ENCODE measurements at places on chromosomes 13 and 19. TPM values are rescaled to one million over a fixed set of nuclear protein-coding genes. Genes with fewer than 3 reads are reported as not detected.

LHB gene
- not detected for total RNA-seq

ZNF296 gene
- total RNA-seq = 1.3 TPM

DNA sequence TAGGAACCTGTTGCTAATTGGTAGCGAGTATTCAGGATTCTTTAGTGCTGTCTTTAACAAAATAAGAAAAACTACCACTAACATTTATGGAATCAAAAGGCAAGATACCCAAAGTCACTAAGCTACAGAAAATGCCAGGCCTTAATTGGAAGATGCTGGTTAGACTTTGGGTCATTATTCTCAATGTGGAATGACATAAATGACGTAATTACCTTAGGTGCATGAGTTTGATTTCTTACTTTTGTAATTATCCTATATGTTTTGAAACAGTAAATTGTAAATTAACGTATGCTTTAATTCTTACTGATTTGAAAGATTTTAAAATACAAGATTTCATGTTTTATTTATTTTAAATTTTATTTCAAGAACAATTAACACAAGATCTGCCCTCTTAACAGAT is 25.0 kb downstream of the SGCG start:
- DNase-seq = no peak

GRCh38 chr13:40983725-40984667 is 35.1 kb downstream of the ELF1 start:
- DNase-seq = no peak

- DNase-seq = no peak
These were observed 3.2 kb downstream of the PDS5B start for GRCh38 chr13:32589471-32589870.

ZNF564 gene
- total RNA-seq = 4.8 TPM
